ENCODE measurements at places on chromosomes 3 and 15.

DNA sequence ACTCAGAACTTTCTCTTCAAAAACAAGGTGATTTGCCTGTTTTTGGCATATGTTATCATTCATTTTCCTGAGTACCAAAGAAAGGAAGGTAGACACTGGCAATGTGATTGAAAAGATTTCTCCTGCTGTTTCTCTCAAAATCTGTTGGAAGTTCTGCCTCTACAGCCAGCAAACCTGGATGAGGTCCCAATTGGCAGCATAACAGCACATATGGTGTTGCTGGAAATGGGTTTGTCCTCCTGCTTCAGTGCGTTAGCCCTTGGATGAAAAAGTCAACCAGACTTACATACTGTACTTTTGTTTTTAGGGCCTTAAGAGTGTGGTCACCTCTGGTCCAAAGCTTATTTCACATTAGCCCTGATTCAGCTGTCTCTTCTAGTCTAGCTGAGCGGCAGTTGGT, 237.6 kb upstream of the MME start:
- DNase-seq: no peak

- DNase-seq: no peak
Observed at GRCh38 chr3:115655761-115656282, 32.5 kb downstream of the GAP43 start.

DNA sequence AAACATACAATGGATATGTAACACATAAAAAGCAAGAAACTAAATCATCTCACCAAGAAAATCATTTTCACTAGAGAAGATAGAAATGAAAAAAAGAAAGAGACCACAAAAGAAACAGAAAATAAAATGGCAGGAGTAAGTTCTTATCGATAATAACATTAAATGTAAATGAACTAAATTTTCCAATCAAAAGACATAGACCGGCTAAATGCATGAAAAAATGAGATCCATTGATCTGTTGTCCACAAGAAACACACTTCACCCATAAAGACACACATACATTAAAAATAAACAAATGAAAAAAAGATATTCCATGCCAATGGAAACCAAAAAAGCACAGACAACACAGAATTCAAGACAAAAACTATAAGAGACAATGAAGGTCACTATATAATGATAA, 1771.9 kb downstream of the SI start:
- DNase-seq: no peak

DNA sequence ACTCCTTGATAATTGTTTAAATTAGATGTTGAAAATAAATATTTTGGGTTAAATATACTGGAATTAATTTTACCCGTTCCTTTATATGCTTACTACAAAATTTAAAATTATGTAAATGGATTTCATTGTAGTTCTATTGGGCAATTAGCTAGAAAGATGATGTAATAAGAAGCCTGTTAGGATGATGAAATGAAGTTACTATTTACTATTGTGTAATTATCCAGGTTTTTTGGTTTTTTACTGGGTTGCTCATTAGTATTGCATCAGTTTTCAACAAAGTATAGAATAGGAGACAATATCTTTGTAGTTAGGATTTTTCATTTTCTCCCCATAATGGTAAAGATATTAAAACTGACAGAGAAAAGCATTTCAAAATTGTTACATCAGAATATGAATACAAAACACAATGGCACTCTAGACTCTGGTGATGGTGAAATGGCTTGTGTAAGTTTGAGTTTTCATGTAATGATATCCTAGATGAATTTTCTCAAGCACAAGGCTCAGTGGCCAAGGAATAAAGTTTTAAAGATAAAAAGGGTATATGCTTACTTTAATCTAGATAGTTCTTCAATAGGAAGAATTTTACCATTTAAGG, 222.0 kb downstream of the P3H2 start:
- no peak for DNase-seq

DNA sequence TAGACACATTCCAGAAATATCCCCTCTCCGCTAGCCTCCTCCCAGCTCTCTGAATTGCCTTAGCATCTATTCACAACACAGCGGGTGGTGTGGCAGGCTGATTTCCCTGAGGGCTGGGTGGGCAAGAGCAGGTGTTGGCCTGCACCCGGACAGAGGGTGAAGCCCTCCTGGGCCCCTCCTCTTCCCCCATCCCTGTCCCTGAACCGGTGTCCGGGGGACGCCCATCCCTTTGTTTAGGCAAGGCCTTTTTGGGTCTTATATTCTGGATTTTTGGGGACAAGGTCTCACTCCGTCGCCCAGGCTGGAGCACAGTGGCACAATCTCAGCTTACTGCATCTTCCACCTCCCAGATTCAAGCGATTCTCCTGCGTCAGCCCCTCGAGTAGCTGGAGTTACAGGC, 55.2 kb upstream of the KLHL25 start:
- no peak for DNase-seq
